SK-N-SH treated with all-trans-retinoic acid at 6 μM for 48 hours (cell line): ENCODE measurements at places on chromosomes 11 and 22.

DNA sequence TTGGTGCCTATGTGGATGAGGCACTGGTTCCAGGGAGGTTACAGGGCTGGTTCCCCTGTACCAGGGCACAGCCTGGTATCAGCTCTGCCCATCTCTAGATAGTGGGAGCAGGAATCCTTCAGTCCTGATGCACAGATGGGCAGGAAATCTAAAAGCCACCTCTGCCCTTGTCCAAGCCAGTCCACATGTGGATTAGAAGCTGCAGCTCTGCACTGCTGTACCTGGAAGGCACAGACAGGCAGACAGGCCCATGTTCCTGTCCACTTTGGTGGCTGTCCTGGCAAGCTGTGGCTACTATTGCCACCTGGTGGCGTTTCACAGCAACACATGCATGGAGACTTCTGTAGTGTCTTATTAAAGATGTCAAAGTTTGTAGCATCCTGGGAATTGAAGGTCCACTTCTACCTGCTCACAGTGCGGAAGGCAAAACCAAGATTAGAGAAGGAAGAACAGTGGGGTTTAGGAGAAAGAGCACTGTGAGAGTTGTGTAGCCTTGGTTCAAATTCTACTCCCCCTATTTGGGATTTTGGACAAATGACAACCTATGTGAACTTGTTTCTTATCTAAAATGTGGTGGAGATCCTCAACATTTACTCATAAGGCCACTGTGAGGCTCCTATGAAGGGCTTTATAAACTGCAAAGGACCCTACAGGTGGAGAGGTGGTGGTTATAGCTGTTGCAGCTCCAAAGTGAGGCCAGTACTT is 30.1 kb downstream of the NAV2 start:
- ATAC-seq = peak; percentile 90

DNA sequence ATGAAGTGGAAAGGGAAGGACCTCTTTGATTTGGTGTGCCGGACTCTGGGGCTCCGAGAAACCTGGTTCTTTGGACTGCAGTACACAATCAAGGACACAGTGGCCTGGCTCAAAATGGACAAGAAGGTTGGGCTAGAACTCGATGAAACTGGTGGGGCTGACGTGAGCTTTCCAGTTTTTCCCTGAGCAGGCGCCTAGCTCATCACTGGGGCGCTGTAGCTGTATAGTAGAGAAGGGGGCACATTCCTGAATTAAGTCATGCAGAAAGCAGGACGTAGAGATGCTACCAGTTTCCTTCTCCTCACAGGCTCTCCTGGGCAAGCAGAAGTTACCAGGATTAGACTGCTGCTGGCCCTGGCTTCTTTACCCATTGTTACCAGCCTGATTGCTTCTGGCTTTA is 33.3 kb downstream of the NF2 start:
- ATAC-seq = no peak

DNA sequence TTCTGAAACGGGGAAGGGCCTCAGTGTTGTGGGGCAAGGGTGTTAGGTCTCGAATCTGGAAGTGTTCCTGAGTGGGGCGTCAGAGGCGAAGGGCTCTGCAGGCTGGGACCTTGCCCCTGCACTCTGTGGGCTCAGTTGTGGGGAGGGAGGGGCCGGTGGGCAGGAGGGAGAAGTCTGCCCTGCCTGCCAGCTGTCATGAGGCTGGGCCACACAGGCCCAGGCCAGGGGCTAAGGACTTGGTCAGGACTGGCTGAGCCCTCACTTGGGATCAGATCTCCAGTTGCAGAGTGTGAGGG is at the start of gene CRACR2B:
Gene CRACR2B (plus strand): TSS at position 23 of the 296 bp plus-strand sequence. CDS start 689 bp downstream, outside the sequence.
- no peak for ATAC-seq

DNA sequence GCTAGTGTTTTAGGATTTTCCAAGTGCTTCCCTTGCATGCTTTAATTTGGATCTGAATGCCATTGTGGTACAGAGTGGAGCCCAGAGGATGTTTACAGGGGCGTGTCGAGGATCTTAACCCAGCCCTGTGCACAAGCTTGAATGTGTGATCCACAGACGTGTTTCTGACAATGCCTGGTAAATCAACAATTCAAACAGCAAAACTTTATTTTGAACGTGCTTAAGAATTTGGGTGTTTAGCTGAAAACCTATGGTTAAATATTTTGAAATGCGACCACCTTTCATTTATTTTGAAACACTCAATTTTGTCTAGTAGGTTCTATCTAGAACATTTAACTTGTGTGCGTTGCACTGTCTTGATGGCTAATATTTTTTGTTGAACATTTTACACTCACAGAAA is 1.8 kb downstream of the TUBA8 start:
- no peak for ATAC-seq

DNA sequence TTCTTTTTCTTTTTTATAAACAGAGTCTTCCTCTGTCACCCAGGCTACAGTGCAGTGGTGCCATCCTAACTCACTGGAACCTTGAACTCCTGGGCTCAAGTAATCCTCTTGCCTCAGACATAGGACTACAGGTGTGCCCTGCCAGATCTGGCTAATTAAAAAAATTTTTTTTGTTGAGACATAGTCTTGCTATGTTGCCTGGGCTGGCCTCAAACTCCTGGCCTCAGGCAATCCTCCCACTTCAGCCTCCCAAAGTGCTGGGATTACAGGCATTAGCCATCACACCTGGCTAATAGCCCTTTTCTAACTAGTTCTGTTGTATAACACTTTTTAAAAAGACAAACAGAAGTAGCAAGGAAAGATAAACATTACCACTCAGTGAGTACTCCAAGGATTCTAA is 57.4 kb downstream of the CSTF3 start:
- no peak for ATAC-seq

- ATAC-seq = no peak
These were observed 121.2 kb downstream of the NCAM1 start for GRCh38 chr11:113082341-113082955.

DNA sequence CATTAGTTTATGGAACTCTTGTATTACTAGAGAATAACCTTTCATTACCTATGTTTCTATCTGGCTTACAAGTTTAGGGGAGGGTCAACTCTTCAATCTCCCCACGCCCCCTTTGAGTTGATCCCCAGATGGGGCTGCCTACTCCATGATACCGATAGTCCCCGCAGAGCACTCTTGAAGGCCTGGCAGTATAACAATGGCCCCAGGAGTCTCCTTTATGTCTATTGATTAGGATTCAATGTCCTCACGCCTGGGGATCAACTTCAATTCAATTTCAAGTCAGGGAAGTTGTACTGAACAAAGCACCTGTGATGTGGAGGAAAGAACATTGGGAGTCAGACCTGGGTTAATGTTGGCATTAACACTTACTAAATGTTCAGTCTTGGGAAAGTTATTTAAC is 520.2 kb downstream of the METTL15 start:
- ATAC-seq = no peak

- ATAC-seq = peak; percentile 79
These were observed 621 bp downstream of the KCNC1 start for GRCh38 chr11:17734986-17735817.

GRCh38 chr11:119592642-119593041 is 136.4 kb downstream of the NECTIN1 start:
- no peak for ATAC-seq

DNA sequence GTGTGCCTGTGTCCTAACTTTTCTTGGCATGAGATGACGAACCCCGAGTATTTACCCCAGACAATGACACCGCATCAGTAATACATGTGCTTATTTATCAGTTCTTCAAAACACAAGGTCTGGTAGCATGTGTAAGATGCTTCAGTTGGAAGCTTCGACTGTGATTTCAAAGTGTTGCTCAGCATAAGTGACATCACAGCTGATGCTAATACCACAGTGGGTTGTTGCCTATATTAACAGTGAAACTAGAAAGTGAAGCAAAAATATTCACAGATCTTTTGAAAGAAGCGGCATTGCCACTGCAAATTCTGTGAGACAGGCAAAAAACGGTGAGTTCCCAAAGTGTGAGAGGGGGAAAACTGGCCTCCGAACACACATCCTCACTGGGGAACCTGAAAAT is 18.4 kb upstream of the TTC12 start:
- no peak for ATAC-seq

DNA sequence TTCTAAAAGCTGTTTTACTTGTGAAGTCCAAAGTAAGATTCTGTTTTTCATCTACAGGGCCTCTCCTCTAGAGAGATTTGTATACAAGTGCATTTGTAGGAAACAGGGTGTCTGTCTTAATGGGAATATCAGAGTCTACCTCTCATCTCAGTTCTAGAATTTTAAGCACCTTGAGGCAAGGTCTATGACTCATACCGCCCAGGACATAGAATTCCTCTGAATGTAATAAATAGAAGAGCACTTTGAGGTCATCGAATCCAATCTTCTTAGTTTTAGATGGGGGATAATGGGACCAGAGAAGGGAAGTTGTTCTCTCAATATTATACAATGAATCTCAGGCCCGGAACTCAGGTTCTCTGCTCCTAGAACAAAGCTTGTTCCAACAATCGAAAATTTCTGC is 101.8 kb upstream of the TIMP3 start:
- ATAC-seq = no peak

- peak; percentile 27 for ATAC-seq
These were observed 1.4 kb downstream of the MDK start for GRCh38 chr11:46382646-46383403.
